ENCODE measurements at places on chromosomes 2 and 18.

DNA sequence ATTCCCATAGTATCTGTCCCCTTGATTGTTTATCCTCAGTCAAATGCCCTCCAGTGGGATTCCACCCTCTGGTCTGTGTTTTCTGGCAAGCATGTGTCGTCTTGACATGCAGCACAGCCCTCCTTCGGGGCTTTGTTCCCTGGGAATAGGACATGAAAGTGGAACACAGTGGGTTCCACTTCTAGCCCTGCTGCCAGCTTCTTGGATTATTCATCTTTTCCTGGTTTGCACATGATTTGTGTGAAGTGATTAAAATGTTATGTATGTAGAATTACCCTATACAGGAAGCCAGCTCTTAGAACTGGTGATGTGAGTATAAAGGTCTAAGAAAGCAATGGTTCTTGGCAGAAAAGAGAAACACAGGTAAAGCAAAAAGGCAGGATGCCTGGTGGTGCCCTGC lies 142.3 kb downstream of the TANC1 start:
- DNase-seq, result no peak

DNA sequence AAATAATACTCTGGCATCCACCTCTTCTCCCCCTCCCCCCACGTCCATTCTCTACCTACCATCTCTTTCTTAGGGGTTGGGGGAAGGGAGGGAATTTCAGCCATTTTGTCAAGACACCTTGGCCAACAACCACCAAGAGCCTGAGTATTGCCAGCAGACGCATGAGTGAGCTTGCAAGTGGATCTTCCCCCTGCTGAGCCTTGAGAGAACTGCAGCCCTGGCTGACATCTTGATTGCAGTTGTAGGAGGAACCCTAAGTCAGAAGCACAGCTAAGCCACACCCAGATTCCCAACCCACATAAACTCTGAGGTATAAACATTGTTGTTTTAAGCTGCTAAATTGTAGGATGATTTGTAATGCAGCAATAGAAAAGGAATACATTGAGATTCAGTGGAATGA lies 165.6 kb downstream of the TMEFF2 start:
- no peak for DNase-seq

DNA sequence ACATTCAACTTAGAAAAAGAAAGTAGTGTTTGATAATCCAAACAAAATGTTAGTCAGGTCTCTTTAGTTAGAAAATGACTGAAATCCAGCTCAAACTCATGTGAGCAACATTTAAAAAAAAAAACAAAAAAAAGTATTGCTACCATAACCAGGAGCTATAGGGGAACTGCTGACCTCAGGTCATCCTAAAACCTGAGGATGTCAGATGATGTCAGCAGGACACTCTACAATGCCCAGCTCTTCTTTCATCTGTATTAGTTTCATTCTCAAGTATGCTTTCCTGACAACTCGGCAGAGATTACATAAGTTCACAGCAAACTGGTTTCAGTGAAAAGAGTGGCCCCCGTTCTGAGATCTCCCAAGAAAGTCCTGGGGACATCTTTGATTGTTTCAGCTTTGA lies 4.2 kb upstream of the ESCO1 start:
- DNase-seq, result no peak

DNA sequence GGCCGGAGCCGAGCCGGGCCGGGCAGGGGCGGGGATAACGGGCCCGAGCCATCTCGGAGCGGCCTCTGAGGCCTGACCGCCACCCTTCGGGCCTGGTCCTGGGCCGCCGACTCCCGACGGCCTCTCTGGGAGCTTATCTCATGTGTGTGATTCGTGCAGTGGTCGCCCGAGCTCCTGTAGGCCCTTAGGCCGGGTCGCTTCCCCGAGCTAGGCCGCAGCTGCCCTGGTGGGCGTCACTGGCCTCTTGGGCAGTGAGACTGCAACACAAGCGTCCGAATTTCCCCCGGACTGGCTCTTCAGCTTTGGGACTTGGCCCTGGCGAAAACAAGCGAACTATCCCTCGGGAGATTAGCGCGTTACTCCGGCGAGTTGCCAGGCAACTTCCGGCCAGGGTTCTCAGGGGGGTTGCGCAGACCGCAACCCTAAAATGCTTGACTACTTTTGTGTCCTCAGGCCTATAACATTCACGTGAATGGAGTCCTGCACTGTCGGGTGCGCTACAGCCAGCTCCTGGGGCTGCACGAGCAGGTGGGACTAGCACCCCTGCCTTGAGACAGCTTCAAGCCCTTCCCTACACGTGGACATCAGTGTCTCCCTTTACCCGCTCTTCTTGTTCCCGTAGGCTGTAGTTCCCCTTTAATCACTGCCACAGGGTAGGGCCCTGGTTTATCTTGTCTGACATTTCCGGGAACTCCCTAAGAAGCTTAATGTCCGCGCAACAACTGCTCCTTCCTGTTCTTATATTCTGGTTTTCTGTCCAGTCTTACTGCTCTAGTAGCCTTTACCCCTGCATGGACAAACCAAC lies 602 bp downstream of the SNX17 start:
- peak; percentile 53 for DNase-seq

DNA sequence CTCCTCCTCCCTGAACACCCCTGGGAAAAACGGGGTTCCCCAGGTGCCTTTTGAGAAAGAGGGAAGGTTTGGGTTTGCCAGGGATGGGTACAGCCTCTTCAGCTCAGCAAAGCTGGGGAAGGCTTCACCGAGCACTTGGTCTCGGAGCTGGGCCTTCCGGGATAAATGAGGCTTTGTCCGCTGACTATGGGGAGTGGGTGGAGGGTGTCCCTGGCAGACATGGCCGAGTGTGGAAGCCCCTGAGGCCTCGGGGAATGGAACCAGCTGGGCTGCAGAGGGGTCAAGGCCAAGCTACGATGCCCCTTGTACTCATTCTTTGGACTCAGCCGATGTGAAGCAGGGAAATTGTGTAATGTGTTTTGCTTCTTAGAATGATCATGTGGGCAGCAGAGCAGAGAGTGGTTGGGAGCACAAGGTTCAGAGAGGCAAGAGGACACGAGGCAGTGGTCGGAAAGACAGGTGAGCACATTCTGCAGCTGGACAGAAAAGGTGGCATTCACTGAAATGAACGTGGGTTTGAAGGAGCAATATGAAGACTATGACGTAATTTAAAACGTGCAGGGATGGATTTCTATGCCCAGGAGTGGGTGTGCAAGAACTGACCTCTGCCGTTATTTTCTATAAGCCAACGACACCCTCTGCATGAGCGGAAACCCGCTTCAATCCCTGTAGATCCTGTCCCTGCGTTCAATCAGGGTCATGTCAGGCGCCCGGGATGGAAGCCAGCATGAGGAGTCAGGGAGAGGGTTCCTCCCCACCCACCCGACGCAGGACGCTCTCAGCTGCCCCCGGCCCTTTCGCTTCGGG lies 142.6 kb downstream of the PXDN start:
- DNase-seq, result no peak

GRCh38 chr18:9617006-9617542 lies 2.7 kb upstream of the PPP4R1 start:
- no peak for DNase-seq

GRCh38 chr18:67363694-67364093 lies 152.8 kb downstream of the DSEL start:
- no peak for DNase-seq

GRCh38 chr18:10457767-10458166 lies 3.3 kb downstream of the APCDD1 start:
- no peak for DNase-seq

Measured in stimulated activated CD8-positive, alpha-beta memory T cell treated with anti-CD3 and anti-CD28 coated beads, Interleukin-4, amount 100 ng/mL, for 48 hours (primary cell).